ENCODE measurements at places on chromosomes 1 and 21. TPM values are rescaled to one million over a fixed set of nuclear protein-coding genes. Genes with fewer than 3 reads are reported as not detected.

DNA sequence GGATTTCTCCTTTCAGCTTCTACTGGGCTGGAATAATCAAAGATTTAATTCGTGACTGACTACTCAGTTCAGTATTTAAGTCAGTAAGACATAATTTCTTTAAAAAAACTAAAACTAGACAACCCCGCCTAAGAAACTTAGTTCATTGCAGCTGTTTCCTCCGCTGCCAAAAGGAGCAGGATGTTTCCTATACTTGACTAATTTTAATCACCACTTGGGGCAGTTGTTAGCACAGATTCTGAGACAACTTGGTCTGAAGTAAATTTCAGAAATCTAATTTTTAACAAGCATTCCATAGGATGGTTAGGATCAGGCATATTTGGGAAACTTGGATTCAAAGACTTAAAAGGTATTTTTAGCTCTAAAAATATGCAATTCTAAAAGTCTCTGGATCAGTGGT lies 34.0 kb downstream of the EPRS1 start:
- no peak overlapping the region for H3K4me3 ChIP-seq
- H3K27me3 ChIP-seq, result no peaks in the 10 kb centered on the region
- no peak overlapping the region for H3K27ac ChIP-seq
- no peak for DNase-seq
- no peaks in the 10 kb centered on the region for H3K4me1 ChIP-seq
- peaks cover 3% of the 10 kb centered on the region for H3K36me3 ChIP-seq

GRCh38 chr1:150049926-150050325 lies 17.6 kb upstream of the VPS45 start:
- H3K36me3 ChIP-seq, result no peaks in the 10 kb centered on the region
- H3K4me3 ChIP-seq, result no peak overlapping the region
- no peak overlapping the region for H3K27ac ChIP-seq
- H3K4me1 ChIP-seq, result no peaks in the 10 kb centered on the region
- H3K27me3 ChIP-seq, result no peaks in the 10 kb centered on the region

GRCh38 chr21:37783016-37783415 lies 133.2 kb downstream of the KCNJ6 start:
- DNase-seq, result no peak
- no peaks in the 10 kb centered on the region for H3K36me3 ChIP-seq
- no peaks in the 10 kb centered on the region for H3K27me3 ChIP-seq
- no peak overlapping the region for H3K27ac ChIP-seq
- no peak overlapping the region for H3K4me3 ChIP-seq

The CRNN gene
- 0.76 TPM for polyA plus RNA-seq

The NENF gene
- polyA plus RNA-seq, result 97.0 TPM

The MGST3 gene
- 112 TPM for polyA plus RNA-seq

- DNase-seq, result no peak
- no peaks in the 10 kb centered on the region for H3K27me3 ChIP-seq
- H3K4me3 ChIP-seq, result no peak overlapping the region
- H3K4me1 ChIP-seq, result peaks cover 6% of the 10 kb centered on the region
- H3K36me3 ChIP-seq, result no peaks in the 10 kb centered on the region
- no peak overlapping the region for H3K27ac ChIP-seq
These were observed 48.8 kb downstream of the GADD45A start for GRCh38 chr1:67733681-67734322.
